ENCODE measurements at places on chromosomes 16 and 17. TPM values are rescaled to one million over a fixed set of nuclear protein-coding genes. Genes with fewer than 3 reads are reported as not detected.

NUPR1 gene
- total RNA-seq: 54.3 TPM

GRCh38 chr16:2904922-2905240, 6.8 kb upstream of the FLYWCH1 start:
- peak overlapping the region; percentile 70 for H3K4me3 ChIP-seq
- H3K27me3 ChIP-seq: no peaks in the 10 kb centered on the region
- peak; percentile 75 for DNase-seq
- no peaks in the 10 kb centered on the region for H3K36me3 ChIP-seq
- H3K27ac ChIP-seq: peak overlapping the region; percentile 94

DNA sequence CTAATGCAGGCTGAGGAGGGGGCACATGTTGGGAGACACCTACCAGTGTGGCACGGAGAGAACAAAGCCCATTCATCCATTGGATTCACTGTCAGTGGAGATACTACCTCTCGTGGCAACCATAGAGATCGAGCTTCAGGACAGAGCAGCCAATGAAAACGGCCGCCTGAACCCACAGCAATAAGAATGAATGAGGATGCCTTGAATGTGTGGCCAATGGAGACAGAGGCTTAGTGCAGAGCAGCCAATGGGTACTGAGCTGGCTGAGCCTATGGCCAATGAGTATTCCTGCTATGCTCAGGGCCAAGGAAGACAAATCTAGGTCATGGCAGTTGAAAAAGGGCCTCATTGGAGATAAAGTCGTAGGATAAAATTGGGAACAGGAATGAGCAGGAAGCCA, 10.9 kb downstream of the ARHGEF15 start:
- H3K27ac ChIP-seq: no peak overlapping the region
- no peaks in the 10 kb centered on the region for H3K4me1 ChIP-seq
- H3K36me3 ChIP-seq: no peaks in the 10 kb centered on the region
- DNase-seq: no peak
- H3K27me3 ChIP-seq: peaks cover 24% of the 10 kb centered on the region

DNA sequence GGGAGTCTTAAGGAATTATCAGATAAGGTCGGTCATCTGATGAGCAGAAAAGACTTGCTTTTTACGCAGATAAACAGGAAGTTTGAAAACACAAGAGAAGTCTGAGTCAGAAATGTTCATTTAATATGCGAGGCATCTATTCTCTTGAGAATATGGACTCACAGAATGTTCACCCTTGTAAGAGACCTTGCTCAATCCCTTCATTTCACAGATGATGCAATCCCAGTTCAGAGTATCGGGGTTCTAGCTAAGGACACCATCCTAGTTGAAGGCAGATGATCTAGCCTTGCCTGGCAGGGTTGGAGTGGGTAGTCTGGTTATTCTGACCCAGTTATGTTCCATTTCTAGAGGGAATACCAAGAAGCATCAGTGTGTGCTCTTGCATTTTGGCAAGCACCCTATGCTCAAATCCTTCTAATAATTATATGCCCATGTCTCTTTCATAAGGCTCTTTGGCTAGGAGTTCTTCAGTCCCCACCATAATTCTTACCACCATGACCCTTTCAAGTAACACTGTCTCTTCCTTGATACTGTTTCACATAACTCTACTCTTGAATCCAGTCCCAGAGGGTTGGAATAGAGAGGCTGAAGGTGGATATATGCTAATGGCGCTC, 42.5 kb downstream of the YPEL2 start:
- peak overlapping the region; percentile 90 for H3K27ac ChIP-seq
- no peaks in the 10 kb centered on the region for H3K36me3 ChIP-seq
- H3K4me1 ChIP-seq: peaks cover 100% of the 10 kb centered on the region
- H3K4me3 ChIP-seq: no peak overlapping the region

GRCh38 chr17:77106874-77107358, 33.9 kb upstream of the SEC14L1 start:
- DNase-seq: no peak
- H3K36me3 ChIP-seq: no peaks in the 10 kb centered on the region
- peaks cover 12% of the 10 kb centered on the region for H3K4me1 ChIP-seq
- H3K4me3 ChIP-seq: no peak overlapping the region
- no peaks in the 10 kb centered on the region for H3K27me3 ChIP-seq

SLC38A8 gene
- total RNA-seq: not detected

GRCh38 chr16:3879258-3879886, 1.1 kb downstream of the CREBBP start:
- H3K27ac ChIP-seq: peak overlapping the region; percentile 92
- DNase-seq: peak; percentile 69
- H3K36me3 ChIP-seq: no peaks in the 10 kb centered on the region
- peaks cover 56% of the 10 kb centered on the region for H3K4me1 ChIP-seq

Data from sigmoid colon (tissue), 7 donors.